ENCODE measurements at places on chromosomes 16 and 17.

- DNase-seq: peak; percentile 5
Observed at GRCh38 chr16:47503936-47504335, 42.8 kb downstream of the PHKB start.

GRCh38 chr17:49054342-49055092 is 57.3 kb downstream of the IGF2BP1 start:
- no peak for DNase-seq

GRCh38 chr16:52783616-52784015 is 236.7 kb upstream of the TOX3 start:
- DNase-seq: no peak

DNA sequence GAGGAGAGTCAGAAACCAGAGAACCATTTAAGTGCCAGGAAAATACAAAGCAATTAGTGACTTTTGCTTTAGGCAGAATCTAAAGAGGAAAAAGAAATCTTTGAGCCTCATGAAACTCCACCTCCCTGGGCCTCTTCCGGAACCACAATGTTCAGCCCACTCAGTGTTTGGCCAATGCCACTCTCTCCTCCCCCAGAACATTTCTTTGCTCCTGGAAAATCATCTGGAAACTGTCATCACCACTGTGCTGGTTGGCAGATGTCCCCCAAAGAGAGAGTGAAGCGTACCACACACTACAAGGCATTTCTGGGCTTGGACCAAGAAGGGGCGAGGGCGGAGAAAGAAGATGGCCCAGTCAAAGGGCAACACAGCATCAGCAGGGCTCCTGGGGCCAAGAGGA is 7.1 kb upstream of the SOX9 start:
- no peak for DNase-seq

DNA sequence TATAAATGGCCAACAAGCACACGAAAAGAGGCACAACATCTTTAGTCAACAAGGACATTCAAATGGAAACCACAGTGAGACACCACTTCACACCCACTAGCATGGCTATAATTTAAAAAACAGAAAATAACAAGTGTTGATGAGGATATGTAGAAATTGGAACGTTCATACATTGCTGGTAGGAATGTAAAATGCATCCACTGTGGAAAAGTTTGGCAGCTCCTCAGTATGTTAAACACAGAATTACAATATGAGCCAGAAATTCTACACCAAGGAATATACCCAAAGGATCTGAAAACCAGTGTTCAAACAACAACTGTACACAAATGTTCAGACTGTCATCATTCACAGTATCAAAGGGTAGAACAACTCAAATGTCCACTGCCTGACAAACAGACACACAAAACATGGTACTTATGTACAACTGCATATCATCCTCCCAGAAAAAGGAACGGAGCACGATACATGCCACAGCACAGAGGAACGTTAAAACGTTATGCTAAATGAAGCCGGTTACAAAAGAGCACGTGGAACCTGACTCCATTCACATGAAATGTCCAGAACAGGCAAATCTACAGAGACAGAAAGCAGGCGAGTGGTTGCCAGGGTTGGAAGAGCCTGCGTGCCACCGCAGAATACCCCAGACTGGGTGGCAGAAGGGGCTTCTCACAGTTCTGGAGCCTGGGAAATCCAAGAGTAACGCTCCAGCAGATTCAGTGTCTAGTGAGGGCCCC is 32.8 kb upstream of the METRNL start:
- DNase-seq: no peak

DNA sequence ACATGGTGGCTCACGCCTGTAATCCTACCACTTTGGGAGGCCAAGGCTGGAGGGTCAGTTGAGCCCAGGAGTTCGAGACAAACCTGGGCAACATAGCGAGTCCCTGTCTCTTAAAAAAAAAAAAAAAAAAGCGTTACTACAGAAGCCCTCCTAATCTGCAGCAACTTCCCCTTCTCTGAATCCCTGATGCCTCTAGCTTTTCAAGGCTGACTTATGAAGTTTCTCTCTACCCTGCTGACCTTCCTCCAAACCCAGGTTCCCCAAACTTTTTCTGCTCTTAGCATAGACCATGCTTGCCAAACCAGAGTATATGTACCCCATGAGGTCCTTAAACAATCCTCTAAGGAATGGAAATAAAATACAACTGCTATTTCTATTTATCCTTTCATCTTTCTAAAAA is 16.4 kb downstream of the LYRM1 start:
- DNase-seq: no peak

- DNase-seq: no peak
Observed at GRCh38 chr17:57561072-57561861, 183.8 kb downstream of the CCDC182 start.

- peak; percentile 59 for DNase-seq
Observed at GRCh38 chr17:74770498-74771318, 5.4 kb downstream of the NAT9 start.

- DNase-seq: no peak
Observed at GRCh38 chr16:89983536-89983935, 35.0 kb downstream of the DEF8 start.

DNA sequence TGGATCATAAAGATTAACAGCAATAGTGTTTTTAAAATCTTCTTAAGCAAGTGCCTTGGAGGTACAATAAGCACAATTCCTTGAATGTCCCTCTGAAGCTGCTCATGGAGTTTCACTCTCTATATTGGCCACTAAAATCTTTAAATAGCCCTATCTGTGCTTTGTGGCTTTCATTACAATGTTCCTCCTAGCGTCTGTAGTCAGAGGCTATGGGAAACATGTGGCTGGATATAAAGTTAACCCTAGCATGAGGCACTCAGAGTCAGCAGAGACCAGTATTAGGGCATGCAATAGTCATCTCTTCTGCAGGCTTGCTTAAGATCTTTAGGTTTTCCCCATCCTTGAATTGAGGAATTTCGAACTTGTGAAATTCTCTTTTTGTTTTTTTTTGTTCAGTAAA is 668.2 kb downstream of the CDH11 start:
- no peak for DNase-seq

- DNase-seq: no peak
Observed at GRCh38 chr17:77215281-77215680, 74.5 kb downstream of the SEC14L1 start.

DNA sequence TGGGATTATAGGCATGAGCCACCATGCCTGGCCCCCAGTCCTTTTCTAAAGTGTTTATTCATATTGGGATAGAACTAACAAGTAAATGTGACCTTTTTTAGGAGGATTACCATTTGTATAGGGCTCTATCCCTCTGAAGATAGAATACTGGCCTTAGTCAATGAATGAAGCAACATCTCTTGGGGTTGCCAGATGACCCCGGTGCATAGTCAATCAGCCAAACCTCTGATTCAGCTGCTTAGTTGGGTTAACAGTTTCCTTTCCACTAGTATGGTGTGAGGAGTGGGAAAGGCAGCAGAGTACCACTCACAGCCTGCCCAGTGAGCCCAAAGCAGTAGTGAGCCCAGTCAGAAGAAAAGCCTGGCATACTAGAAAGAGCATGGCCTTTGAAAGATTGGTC is 94.6 kb upstream of the TBX2 start:
- peak; percentile 23 for DNase-seq

GRCh38 chr16:10067835-10068234 is 114.4 kb downstream of the GRIN2A start:
- DNase-seq: no peak

GRCh38 chr16:53434377-53435065 is at the start of gene RBL2:
Gene RBL2, plus strand, starts transcription at chr16:53434471. Its CDS starts 86 bp downstream, at chr16:53434557.
- DNase-seq: peak; percentile 95

GRCh38 chr16:1923299-1924034 is 5.3 kb upstream of the HS3ST6 start:
- DNase-seq: peak; percentile 63

DNA sequence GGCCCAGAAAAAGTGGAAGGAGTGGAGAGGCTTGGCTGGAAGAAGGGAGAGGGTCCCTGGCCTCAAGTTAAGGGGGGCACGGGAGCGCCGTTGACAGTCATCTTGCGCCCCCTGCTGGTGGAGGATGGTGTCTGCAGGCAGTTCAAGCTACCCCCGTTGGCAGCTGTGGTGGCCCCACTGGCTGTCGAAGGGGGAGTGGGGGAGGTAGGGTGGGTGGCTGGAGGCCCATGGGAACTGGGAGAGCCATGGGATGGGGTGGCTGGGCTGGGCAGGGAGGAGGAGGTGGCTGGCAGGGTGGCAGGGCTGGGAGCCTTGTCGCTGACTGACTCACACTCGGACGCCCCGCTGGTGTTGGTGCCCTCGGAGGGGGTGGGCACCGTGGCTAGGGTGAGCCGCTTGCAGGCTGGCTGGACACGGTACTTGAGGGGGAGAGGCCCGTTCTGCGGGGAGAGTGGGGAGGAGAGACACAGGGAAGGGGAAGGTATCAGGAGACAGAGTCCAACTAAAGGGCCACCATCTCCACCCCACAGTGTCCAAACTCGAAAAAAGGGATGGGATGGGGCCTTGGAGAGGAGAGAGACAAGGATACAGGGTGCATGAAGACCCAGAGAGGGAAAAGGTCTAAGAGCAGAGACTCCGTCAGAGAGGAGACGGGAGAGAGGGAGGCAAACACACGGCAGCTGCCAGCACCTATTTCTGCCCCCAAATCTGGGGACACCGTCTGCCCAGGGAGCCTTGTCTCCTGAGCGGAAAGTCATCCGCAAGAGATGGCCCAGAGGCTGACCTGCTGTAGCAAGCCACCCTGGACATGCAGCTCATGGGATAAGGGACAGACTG is 5.2 kb downstream of the CISD3 start:
- DNase-seq: peak; percentile 82
